DMS153 (cell line): ENCODE measurements at places on chromosomes 1 and 21.

DNA sequence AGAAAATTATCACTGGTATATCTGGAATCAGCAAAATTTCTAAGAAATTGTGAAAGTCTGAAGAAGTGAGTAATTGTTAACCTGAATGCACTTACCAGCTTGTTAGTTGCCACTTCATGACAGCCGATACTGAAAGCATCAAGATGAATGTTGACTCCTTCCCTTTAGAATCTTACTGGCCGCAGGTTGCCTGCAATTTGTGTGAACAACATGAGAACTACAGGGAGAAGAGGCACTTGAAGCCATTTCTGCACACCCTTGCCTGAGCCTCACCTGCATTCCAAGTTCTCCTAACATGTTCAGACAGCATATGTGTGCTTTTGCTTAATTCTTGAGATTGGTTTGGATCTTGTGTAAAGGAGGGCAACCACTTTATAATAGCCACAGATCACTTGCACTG, 59.2 kb upstream of the SSX2IP start:
- DNase-seq = no peak

DNA sequence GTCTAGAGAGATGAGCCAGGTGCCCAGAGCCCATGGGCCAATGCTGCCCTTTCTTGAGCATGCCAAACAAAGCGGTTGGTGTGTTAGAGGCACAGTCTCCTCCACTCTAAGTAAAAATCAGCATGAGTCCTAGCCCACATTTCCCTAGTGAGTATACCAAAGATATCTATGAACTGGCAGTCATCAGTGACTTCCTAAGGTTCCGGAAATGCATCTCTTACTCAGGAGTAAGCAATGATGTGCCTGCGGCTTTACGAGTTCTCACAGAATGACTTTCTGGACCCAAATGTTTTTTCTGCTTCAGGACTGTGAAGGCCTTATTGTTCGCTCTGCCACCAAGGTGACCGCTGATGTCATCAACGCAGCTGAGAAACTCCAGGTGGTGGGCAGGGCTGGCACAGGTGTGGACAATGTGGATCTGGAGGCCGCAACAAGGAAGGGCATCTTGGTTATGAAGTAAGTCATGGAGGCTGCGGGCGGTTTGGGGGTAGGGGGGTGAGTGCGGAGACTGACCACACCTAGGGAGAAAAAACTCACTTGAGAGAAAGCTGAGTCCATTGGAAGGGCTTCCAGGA, 9.2 kb downstream of the PHGDH start:
- no peak for DNase-seq

DNA sequence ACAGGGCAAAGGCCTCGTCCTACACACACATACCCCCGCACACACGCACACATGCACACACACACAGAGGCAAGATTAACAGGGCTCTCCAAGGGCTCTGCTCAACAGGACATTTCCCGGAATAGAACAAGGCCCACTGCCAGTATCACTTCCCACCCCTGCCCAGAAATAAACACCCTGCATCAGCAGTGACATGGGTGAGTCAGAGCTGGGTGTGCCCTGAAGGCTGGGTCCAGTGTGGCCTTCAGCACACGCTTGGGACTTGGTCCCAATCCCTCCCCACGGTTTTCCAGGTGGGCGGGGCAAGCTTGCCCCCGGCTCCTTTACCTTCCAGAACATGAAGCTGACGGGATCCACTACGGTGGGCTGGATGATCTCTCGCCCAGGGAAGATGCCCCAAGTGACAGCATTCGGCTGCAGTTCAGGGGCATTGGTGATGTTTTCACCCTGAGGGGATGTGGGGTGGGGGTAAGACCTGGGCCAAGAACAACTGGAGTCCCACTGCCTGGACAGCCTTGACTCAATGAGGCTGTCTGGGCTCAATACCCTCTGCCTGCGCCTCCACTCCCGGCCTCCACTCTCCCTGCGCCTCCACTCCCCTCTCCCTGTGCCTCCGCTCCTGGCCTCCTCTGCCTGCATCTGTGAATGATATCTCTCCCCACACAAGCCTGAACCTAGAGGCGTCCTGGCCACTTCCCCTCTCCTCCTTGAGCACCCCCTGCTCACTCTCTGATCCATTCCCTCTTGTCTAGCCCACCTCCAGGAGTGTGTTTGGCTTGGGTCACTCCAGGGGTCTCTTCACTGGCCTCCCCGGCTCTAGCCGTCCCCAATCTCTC, 14.7 kb downstream of the MTHFR start:
- no peak for DNase-seq

- DNase-seq = no peak
Observed at GRCh38 chr1:179034720-179035119, 9.0 kb downstream of the FAM20B start.

- DNase-seq = no peak
Observed at GRCh38 chr1:15390667-15391066, 19.0 kb upstream of the EFHD2 start.

DNA sequence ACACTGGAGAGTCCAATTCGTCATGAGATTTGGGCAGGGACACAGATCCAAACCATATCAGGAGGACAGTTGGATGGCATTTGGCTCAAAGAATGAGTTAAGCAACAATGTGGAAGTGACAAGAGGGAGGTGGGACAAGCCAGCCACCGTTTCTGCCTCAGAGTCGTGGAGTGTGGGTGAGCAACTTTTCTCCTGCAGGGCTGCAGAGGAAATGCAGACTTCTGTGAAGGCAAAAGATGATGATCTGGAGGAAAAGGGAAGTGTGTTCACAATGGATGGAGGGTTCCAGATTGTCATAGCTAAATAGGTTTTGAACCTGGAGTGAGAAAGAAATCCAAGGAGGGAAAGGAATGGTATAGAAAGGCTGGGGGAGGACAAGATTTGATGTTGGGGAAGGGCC, 16.4 kb upstream of the KANK4 start:
- no peak for DNase-seq

GRCh38 chr1:166969074-166969677, 6.2 kb downstream of the ILDR2 start:
- DNase-seq = no peak

- no peak for DNase-seq
Observed at GRCh38 chr1:206723462-206723804, 38.7 kb downstream of the MAPKAPK2 start.

GRCh38 chr1:65512967-65513780, 92.7 kb downstream of the LEPR start:
- DNase-seq = no peak

- DNase-seq = no peak
Observed at GRCh38 chr1:230026572-230026971, 40.5 kb upstream of the GALNT2 start.

DNA sequence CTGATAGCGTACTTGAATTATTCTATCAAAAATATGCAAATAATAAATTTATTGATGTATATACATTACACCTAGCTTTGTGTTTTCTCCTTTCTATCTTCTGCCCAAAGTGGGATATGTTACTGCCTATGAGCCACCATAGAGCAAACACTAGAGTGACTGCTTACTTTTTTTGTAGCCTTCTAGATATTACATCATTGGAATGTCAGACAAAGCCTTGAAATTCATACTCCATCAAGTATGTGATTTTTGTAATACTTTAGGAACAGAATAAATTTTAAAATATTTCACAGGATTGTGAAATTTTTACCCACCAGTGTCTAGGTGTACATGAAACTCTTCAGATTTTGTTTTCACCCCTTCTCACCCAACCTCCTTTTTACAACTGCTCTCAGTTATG, 787.6 kb downstream of the USP25 start:
- DNase-seq = no peak

GRCh38 chr21:32782698-32783097, 11.1 kb upstream of the PAXBP1 start:
- DNase-seq = no peak

DNA sequence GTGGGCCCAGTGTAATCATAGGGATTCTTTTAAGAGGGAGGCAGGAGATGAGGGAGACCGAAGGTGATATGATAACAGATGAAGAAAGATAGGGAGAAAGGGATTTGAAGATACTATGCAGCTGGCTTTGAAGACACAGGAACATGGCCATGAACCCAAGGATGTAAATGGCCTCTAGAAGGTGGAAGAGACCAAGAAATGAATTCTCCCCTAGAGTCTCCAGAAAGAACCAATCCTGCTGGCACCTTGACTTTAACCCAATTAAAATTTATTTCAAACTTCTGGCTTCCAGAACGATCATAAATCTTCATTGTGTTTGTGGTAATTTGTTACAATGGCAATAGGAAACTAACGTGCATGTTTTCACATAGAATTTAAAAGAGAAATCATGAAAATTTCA, 95.0 kb upstream of the GORAB start:
- no peak for DNase-seq

GRCh38 chr1:157577420-157577819, 20.5 kb downstream of the FCRL4 start:
- DNase-seq = no peak

DNA sequence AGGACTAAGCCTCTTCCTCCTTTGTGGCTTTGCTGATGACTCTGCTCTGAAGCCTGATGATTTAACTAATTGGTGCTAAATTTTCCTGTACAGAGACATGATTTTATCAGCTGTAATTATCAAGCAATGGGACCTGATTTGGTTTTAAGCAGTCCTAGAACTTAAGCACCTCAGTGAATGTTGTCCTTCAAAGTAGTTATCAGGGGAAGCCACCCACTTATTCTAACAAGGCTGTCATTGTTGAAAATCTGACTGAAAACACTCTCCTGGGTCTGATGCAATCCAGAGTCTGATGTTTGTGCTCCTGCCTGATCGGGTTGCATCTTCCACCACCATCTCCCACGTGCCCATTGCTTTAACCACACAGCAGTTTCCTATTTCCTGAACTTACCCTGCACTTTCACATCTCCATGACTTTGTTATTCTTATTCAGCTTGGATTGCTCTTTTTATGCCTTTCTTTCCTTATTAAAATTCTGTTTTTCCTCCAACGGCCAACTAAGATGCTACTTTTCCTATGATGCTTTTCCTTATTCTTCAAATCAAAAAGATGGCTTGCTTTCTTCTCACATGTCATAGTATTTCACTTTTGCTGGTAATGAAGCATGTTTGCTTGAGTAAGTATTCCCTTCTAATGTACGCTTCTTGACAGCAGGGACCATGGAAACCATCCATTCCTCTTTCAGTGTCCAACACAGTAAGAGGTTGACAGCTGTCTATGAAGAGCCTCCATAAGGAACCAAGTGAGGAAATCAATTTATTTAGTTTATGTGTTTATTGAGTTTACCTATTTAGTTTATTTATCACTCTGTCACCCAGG, 55.0 kb downstream of the S1PR1 start:
- no peak for DNase-seq

DNA sequence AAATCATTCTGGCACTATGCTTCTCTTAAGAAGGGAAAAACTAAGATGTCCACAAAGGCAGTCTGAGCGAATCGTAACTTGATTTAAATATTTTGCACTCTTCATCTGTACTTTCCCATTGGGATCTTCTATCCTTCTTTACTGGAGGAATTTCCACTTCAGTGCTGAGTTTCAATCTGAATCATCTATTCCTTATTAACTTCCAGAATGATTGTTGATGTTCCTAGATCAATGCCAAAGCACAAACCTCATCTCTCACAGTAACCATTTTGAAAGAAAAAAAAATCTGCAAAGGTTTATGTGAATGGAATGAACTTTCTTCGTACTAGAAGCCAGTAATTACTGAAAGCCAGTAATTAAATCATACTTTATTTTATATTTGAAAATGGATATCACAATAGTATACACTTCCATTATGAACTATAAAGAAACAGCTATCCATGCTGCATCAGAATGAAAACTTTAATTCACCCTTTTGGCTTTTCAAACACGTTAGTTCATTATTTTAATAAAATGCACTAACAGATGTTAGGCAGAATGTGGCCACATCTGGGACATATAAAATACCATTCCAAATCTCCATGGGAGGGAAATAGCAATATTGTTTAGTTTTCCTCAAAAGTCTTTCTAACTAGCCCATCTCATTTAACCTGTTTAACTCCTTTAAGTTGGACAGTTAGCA, 5.5 kb upstream of the RNF2 start:
- DNase-seq = no peak

DNA sequence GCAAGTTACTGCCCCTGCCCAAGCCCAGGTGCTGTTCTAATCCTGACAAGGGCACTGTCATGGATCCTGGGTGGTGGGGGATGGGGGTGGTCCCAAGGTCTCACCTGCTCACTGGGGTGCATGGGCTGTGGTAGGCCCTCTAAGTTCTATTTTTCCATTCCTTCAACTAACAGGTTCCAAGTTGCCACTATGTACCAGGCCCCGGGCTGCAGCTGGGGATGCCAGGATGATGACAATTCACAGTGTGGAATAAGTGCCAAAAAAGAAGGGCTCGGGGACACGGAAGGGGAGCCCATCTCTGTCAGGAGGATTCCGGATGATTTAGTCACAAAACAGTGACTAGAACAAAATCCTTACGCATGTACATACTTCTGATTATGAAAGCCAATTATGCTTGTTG, 76.0 kb downstream of the STUM start:
- DNase-seq = no peak

DNA sequence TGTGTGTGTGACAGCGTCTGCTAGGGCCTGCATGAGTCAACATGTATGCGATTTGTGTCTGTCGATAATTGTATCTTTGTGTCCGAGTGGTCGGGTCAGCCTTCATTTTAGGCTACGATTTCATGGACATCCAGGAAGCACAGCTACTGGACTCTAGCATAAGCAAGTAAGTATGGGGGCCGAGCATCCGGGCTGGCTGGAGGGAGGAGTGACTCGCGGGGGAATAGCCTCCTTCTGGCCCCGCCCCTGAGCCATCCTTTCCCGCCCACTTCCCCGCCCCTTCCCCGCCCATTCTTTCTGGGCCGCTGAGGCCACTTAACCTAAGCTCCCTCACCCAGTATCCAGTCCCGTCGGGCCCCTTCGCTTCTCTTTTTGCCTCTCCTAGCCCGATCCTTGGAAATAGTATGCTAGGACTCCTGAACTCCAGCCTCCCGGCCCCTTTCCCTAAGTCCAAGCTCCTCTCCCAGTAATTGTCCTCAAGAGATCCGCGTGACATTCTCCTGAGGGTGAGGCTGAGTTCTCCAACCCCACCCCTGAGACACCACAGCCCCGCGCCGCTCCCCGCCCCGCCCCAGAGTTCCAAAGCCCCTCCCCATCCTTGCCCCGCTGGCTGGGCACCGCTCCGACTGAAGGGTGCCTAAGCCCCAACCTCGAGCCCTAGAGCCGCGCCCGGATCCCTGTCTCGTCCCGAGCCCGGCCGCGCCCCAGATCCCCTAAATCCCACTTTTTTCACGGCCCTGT, 1.2 kb downstream of the MAP3K6 start:
- DNase-seq = peak; percentile 86

GRCh38 chr1:233064988-233065387, 114.6 kb downstream of the NTPCR start:
- DNase-seq = no peak

DNA sequence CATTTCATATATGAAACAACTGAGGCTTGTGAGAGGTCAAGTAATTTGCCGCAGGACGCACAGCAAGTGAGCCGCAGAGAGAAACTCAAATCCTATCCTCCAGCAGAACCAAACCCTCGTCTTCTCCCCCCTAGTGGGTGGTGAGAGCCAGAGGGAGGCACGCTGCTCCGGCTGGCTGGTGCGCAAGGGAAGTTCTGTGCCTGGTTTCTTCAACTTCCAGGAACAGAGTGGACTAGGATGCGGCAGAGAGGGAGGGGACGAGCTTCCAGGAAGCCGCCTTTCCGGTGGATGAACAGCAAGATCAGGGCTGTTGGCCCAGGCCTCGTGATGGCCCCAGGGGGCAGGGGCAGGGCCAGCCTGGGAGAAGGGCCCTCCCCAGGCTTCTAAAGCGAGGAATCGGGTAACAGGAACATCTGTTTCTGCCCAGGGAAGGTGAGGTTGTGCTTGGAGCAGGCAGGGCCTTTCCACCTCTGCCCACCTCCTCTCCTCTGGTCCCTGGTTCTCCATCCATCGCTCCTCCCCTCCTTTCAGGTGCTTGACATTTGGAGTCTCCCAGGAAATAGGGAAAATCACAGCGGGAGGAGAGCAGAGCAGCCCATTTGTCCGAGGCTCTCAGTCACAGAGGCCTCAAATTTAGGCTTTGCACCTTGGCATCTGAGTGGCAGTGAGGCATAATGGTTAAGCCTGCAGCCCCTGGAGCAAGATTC, 16.8 kb upstream of the PDIK1L start:
- DNase-seq = peak; percentile 76
